ENCODE measurements at places on chromosomes 2 and 18.
A peak's percentile ranks its signal among the peaks of the same experiment; 100 is the strongest.

DNA sequence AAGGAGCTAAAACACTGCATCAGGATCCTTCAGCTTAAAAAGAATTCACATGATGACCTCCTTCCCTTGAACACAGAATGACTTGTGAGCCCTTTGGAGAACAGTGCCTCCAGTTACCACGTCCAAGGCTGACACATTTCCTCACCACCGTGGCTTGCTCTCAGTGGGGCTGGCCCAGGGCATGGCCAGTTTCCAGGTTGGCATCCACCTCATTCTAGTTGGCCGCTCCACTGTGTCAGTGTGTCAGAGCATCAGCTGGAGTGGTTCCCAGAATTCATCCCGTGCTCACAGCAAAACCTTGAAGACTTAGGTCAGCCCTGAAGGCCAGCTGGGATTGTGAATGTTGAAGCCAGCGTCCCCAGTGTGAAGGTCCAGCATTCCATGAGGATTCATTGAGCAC, 158.5 kb downstream of the INSIG2 start:
- H3K27ac ChIP-seq, result no peak overlapping the region
- no peaks in the 10 kb centered on the region for H3K36me3 ChIP-seq
- DNase-seq, result no peak
- peaks cover 6% of the 10 kb centered on the region for H3K27me3 ChIP-seq

DNA sequence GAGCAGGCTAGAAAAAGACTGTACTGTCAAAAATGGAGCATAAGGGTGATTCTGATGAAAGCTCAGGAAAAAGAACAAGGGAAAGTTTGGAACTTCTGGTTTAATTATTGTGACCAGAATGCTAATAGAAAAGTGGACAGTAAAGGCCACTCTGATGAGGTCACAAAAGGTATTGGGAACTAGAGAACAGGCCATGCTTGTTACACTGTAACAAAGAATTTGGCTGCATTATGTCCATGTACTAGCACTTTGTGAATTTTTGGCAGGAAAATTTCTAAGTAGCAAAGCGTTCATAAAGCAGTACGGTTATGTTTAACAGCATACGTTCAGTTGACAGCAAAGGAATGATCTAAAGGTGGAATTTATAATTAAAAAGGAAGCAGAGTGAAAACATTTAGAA, 418.6 kb downstream of the TRIB2 start:
- no peak overlapping the region for H3K27ac ChIP-seq
- H3K4me3 ChIP-seq, result no peak overlapping the region
- peaks cover 6% of the 10 kb centered on the region for H3K27me3 ChIP-seq
- no peaks in the 10 kb centered on the region for H3K36me3 ChIP-seq
- no peaks in the 10 kb centered on the region for H3K4me1 ChIP-seq

GRCh38 chr2:170076189-170076588, 101.8 kb upstream of the MYO3B start:
- peaks cover 52% of the 10 kb centered on the region for H3K36me3 ChIP-seq
- H3K4me3 ChIP-seq, result no peak overlapping the region
- no peak for DNase-seq
- no peaks in the 10 kb centered on the region for H3K4me1 ChIP-seq

- no peak for DNase-seq
- H3K27ac ChIP-seq, result peak overlapping the region; percentile 18
- peaks cover 21% of the 10 kb centered on the region for H3K36me3 ChIP-seq
- peaks cover 16% of the 10 kb centered on the region for H3K4me1 ChIP-seq
- peaks cover 25% of the 10 kb centered on the region for H3K27me3 ChIP-seq
- no peak overlapping the region for H3K4me3 ChIP-seq
These were observed 3.0 kb downstream of the LYPD6B start for GRCh38 chr2:149041482-149041881.

DNA sequence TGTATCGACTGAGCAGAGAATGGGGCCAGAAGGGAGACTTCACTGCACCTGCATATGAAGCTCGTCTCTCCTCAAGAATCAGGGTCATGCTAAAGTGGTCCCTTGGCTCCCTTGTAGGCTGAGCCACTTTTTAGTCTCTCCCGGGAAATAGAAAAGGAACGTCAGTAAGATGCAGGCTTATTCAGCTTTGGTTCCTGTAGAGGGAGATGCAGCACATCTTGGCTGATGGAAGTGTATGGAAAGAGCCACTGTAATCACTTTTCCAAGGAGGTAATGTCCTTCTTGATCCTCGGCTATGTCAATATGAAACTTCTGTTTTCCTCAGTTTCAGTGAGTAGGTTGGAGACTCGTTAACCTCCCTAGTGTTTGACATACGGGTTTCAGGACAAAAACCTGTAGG, 235.2 kb downstream of the GCA start:
- no peaks in the 10 kb centered on the region for H3K27me3 ChIP-seq
- no peak overlapping the region for H3K4me3 ChIP-seq
- H3K36me3 ChIP-seq, result no peaks in the 10 kb centered on the region
- peak overlapping the region; percentile 90 for H3K27ac ChIP-seq
- H3K4me1 ChIP-seq, result peaks cover 69% of the 10 kb centered on the region

- no peak overlapping the region for H3K4me3 ChIP-seq
- no peaks in the 10 kb centered on the region for H3K4me1 ChIP-seq
- H3K27me3 ChIP-seq, result no peaks in the 10 kb centered on the region
- no peak overlapping the region for H3K27ac ChIP-seq
- H3K36me3 ChIP-seq, result peaks cover 3% of the 10 kb centered on the region
- no peak for DNase-seq
These were observed 98.5 kb upstream of the LRRTM1 start for GRCh38 chr2:80403081-80403480.

DNA sequence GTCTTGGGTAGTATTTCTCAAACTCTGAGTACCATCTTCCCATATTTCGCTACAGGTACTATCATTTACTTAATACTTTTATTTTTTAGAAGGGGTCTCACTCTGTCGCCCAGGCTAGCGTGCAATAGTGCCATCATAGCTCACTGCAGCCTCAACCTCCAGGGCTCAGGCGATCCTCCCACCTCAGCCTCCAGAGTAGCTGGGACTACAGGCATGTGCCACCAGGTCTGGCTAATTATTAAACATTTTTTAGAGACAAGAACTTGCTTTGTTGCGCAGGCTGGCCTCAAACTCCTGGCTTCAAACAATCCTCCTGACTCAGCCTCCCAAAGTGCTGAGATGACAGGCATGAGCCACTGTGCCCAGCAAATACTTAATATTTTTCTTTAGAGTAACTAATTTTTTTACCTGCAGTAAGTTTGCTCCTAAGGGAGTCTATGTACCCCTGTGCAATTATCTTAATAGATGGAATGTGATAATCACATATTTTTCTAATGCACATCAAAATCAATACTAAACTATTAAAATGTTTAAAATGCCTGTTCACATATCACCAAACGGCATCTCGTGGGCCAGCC, 100.6 kb upstream of the ST3GAL5 start:
- H3K27me3 ChIP-seq, result peaks cover 4% of the 10 kb centered on the region
- H3K36me3 ChIP-seq, result no peaks in the 10 kb centered on the region
- peaks cover 29% of the 10 kb centered on the region for H3K4me1 ChIP-seq
- DNase-seq, result no peak
- H3K4me3 ChIP-seq, result no peak overlapping the region
- no peak overlapping the region for H3K27ac ChIP-seq

GRCh38 chr18:36624451-36625167, 204.2 kb downstream of the TPGS2 start:
- H3K27me3 ChIP-seq, result peaks cover 3% of the 10 kb centered on the region
- no peak overlapping the region for H3K27ac ChIP-seq
- no peak overlapping the region for H3K4me3 ChIP-seq
- H3K36me3 ChIP-seq, result peaks cover 28% of the 10 kb centered on the region
- no peak for DNase-seq

Data from nephron progenitor cell (in vitro differentiated cells).